ENCODE measurements at places on chromosomes 2 and 18. TPM values are rescaled to one million over a fixed set of nuclear protein-coding genes. Genes with fewer than 3 reads are reported as not detected.
A peak's percentile ranks its signal among the peaks of the same experiment; 100 is the strongest.

The SRD5A2 gene
- total RNA-seq = not detected

The CD8A gene
- 1.3 TPM for total RNA-seq

The NETO1 gene
- not detected for total RNA-seq

The TNS1 gene
- total RNA-seq = 0.40 TPM

The PARD6G gene
- total RNA-seq = not detected

The MTHFD2 gene
- 692 TPM for total RNA-seq

The LRRTM4 gene
- total RNA-seq = not detected

GRCh38 chr2:110904116-110904778 is 171.9 kb downstream of the ACOXL start:
- DNase-seq = no peak

GRCh38 chr2:158777077-158777476 is 18.0 kb upstream of the DAPL1 start:
- DNase-seq = no peak

DNA sequence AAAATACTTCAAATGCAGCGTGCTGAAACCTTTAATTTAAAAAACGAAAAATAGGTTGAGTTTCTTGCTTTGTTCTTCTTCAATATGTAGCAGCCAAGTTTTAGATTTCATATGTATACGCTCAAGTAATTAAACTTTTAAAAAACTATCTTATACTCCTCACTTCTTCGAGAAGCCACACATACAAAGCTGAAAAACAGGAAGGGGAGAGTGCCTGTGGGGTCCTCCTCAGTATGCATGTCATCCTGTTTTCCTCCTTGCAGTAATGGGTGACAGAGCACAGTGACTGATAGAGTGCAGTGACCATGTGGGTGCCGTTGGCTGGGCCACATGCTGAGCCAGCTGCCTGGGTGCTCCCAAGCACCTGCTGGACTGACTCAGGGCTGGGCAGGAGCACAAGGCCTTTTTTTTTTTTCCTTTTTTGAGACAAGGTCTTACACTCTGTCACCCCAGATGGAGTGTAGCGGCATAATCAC is 33.3 kb downstream of the UXS1 start:
- DNase-seq = peak; percentile 67

DNA sequence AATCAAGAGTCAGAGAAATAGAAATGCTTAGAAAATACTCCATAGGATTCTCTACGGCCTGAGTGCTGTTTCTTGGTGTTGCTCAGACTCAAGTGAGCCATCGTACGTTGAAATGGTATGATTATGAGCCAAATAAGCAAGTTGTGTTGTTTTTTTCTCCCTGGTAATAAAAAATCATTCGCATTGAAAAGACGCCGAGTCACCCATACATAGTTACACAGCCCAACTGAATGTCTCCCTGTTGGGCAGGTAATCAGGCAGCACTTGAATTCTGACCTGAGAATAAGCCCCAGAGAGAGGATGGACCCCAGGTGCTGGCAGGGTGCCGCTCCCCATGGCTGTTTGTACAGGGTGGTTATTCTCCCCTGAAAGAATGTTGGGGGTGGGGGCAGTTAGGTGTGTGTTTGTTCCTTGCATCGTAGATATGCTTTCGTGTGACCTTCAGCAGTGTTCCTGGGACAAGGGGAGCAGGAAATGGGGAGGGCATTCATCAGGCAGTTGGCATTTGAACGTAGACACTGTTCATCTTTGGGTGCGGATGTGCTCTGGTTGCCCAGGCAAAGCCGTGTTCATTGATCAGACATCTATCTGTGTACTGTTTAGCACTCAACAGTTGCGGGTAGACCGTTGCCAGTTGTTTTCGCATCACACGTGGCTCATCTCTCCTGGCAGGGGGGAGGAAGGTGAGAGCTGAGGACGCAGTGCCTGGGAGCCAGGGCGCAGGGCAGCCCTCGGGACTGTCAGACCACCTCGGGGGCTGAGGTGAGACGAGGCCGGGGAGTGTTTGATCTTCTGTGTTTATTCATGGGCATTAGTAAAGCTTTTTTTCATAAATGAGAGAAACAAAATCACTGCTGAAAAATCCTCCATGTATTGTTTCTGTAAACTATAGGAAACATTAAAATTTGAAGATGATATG is 27.3 kb downstream of the MTCL1 start:
- no peak for DNase-seq

GRCh38 chr18:47847635-47848034 is 82.8 kb downstream of the SMAD2 start:
- DNase-seq = no peak

GRCh38 chr2:46332686-46333281 is 35.6 kb downstream of the EPAS1 start:
- DNase-seq = no peak

GRCh38 chr2:239308661-239309397 is 92.0 kb downstream of the HDAC4 start:
- no peak for DNase-seq

DNA sequence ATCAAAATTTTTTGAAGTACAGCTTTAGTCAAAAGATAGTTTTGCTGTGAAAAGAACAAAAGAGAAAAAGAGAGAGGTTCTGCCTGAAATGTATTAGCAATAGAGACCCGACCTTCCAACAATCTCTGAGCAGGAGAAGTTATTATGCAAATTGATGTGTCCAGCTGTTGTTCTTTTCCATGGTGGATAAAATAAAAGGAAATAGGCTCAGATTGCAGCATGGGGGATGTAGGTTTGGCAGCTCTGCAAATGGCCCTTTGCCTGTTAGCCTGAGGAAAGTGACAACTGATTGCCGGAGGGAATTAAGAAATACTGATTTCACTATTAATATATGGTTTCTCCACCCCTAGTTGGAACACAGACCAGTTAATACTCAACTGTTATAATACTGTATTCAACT is 1283.2 kb upstream of the NXPH2 start:
- DNase-seq = no peak

- no peak for DNase-seq
Observed at GRCh38 chr2:101467306-101467705, 7.6 kb downstream of the RFX8 start.

DNA sequence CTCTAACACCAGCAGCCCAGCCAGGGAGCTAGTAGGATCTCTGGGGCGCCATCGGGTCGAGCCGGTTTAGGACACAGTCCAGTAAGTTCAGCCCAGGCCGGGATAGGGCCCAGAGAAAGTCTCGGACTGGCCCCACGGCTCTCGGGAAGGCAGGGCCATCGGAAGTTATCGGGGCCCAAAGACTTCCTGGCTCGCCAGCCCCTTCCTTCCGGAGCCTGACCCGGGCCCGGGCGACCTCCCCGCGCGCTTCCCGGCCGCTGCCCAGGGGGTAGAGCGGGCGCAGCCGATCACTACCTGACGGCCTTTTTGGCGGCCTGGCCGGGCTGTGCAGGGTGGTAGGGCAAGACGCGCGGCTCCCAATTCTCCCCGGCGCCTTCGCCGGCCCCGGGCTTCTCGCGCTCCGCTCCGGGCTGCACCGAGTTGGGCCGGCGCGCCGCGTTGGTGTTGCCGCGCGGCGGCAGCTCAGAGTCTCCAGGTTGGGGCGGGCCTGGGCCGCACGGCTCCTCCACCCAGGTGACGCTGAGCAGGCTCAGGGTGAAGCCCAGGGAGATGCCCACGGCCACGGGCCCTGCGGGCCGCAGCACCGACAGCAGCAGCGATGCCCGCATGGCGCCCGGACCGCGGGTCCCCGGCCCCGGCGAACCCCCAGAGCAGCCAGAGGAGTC is 546 bp downstream of the CHPF start:
- no peak for DNase-seq

DNA sequence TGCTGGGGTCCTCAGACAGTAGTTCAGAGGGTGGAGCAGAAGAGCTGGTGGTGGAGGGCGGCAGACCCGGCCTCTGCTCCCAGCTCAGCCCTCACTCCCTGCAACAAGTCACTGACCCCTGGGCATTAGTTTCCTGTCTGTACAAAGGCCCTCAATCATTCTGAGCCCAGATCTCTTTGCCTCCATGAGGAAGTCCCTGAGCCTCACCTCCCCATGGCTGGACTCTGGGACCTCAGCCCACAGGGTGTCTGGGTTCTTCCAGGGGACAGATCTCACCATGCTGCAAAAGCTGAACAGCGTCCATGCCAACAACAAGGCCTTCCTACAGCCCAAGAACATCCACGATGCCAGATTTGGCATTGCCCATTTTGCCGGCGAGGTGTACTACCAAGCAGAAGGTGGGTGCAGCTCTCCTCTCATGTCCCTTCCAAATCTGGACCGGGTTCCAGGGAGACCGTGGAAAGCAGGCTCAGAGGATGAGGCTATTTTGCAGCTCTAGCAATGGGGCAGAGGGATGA is 49.1 kb downstream of the MYO7B start:
- no peak for DNase-seq

GRCh38 chr18:27138079-27138478 is 47.0 kb downstream of the CHST9 start:
- DNase-seq = no peak

- DNase-seq = no peak
Observed at GRCh38 chr18:80258640-80259039, 11.3 kb upstream of the PARD6G start.

DNA sequence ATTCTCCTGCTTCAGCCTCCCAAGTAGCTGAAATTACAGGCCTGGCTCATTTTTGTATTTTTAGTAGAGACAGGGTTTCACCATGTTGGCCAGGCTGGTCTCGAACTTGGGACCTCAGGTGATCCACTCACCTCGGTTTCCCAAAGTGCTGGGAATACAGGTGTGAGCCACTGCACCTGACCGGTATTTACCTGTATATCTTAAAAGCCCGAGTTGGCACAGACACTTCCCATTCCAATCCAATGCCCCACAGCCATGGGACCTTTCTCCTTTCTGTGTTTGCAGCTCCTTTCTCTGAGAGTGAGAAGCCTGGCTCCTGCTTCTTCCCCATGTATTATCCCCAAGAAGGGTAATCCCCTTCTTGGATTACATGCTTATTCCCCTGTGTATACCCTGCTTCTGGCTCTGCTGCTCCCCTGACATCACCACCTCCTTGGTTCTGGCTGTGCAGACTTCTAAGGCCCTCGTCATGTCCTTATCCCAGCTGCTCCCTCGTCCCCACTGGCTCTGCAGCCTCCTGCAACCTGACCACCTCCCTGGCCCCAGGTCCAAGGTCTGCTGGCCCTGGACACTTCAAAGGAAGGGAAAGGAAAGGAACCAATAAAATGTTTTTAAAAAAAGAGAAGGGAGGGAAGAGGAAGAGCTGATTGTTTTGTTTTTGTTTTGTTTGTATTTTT is 52.8 kb downstream of the INPP5D start:
- no peak for DNase-seq

- no peak for DNase-seq
Observed at GRCh38 chr18:71374294-71375000, 1085.6 kb downstream of the SOCS6 start.

DNA sequence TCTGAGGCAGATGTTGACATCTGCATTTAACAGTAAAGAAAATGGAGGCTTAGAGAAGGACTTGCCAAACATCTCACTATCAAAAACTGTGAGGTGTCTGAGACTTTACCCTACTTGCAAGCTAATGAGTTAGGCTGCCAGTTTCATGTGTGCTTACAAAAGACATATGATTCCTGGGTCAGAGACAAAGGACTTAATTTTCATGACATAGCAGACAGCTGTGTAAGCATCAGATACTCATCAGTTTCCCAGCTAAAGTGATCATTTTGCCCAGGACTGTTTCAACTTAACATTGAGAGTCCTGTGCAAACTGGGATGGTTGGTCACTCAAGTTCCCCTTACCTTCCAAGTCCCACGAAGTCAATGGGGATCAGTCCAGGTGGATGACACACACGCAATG is 18.9 kb upstream of the DAPL1 start:
- DNase-seq = no peak

DNA sequence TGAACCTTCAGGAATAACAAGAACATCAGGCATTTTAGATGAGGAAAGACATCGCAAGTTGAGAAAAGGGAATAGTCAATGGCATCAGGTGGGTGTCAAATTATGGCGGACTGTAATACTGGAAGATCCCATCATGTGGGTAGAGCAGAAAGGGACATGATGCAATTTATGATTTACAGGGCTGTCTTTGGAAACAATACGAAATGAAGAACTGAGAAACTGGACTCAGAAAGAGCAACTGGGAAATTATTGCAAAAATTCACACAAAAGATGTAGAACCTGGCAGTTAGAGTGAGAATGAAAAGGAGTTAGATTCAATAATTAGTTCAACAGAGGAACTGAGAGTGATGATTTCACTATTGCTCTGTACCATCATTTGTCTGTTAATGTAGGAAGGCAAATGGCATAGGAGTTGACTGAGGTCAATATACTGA is 1635.0 kb upstream of the ACVR2A start:
- DNase-seq = no peak

DNA sequence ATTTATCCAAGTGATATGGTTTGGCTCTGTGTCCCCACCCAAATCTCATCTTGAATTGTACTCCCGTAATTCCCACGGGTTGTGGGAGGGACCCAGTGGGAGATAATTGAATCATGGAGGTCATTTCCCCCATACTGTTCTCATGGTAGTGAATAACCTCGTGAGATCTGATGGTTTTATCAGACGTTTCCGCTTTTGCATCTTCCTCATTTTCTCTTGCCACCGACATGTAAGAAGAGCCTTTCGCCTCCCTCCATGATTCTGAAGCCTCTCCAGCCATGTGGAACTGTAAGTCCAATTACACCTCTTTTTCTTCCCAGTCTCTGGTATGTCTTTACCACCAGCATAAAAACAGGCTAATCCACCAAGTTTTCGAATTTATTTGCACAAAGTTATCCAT is 20.3 kb upstream of the CHST10 start:
- DNase-seq = no peak

DNA sequence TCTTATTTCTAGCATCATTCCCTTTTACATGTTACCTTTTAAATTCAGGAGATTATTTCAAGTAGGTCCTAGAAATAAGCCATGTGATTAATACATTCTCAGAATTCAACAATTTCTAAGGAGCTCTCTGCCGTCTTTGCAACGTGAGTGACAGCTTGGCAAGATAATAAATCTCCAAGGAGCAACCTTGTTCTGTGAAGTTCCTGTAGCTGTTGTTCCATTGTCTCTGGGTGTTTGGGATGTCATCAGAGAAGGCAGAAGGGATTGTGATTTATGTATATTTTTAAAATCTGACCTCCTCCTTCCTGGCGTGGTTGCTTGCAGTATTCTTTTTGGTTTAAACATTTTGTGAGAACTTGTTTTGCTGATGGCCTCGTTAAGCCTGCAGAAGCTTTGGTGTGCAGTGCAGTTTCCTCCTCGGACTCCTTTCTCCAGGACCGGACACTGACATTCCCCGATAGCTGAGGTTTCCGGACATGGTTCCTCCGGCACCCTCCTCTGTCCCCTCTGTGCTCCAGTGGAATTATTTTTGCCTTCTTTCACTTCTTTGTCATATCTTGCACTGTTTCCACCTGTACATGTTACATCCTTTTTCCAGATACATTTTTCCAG is 33.7 kb downstream of the RAMP1 start:
- DNase-seq = no peak

DNA sequence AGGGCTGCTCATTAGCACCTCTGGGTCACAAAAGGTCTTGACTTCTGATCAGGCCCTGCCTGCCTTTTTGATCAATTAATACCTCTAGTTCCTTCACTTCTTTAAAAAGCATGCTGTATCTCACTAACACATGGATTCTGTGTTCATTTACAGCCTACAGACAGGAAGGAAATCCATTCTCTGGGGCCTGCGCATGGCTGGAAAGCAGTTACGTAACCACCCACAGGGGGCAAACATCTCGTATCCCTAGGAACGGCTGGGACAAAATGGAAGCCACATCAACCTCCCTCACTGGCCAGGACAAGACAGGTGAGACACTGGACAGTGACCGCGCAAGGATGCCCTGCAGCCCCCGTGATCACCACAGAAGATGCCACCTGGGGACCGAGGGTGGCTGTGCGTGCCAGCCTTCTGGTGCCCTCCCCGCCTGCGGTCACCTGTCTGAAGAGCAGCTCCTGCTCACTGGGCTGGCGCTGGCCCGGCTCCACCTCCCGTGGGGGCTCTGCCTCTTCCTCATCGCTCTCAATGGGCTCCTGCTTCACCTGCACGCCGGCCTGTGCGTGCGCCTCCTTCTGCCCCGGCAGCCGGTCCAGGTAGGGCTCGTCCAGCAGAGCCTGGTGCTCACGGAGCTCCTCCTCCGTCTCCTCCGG is 266.9 kb downstream of the TWIST2 start:
- no peak for DNase-seq

All from activated naive CD4-positive, alpha-beta T cell treated with anti-CD3 and anti-CD28 coated beads for 36 hours (primary cell).